ENCODE measurements at places on chromosomes 2 and 18.

DNA sequence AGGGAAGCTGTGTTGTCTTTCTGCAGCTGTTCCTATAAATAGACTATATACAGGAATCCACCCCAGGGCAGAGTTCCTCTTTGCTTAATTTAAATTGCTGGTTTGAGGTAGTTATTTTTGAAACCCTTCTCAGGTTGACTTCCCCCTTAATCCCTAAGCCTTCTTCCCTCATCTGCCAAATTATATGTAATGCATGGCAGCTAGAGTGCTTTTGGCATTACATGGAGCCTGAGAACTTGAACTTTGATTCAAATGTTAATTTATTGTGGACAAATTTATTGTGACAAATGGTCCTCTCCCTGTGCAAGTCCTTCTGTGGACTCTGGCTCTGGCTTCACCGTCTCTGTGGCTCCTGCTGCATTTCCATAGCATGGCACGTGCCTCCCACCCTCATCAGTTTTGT lies 29.2 kb downstream of the MYO1B start:
- no peak for DNase-seq

DNA sequence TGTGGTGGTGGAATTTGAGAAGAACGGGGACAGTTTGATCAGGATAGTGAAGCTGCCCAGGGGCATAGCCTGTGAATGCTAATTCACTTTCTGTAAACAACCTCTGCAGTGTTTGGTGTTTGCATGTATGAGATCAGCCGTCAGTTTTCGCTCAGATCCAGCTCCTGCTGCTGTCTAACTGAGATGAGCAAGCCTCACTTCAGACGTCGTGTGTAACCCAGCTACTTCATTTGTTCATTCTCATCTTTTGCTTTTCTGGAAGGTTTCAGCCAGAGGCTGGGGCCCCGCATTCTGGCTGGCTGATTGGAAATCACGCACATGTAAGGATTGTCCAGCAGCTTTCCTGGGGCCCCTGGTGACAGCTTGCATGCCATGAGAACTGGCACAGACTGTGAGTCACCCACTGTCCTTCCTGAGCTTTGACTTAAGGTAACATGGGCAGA lies 48.9 kb downstream of the LDLRAD4 start:
- peak; percentile 47 for DNase-seq

- DNase-seq, result no peak
These were observed 51.2 kb upstream of the UBE2F start for GRCh38 chr2:237915576-237915975.

GRCh38 chr2:33292981-33293595 lies 183.4 kb upstream of the RASGRP3 start:
- DNase-seq, result no peak

DNA sequence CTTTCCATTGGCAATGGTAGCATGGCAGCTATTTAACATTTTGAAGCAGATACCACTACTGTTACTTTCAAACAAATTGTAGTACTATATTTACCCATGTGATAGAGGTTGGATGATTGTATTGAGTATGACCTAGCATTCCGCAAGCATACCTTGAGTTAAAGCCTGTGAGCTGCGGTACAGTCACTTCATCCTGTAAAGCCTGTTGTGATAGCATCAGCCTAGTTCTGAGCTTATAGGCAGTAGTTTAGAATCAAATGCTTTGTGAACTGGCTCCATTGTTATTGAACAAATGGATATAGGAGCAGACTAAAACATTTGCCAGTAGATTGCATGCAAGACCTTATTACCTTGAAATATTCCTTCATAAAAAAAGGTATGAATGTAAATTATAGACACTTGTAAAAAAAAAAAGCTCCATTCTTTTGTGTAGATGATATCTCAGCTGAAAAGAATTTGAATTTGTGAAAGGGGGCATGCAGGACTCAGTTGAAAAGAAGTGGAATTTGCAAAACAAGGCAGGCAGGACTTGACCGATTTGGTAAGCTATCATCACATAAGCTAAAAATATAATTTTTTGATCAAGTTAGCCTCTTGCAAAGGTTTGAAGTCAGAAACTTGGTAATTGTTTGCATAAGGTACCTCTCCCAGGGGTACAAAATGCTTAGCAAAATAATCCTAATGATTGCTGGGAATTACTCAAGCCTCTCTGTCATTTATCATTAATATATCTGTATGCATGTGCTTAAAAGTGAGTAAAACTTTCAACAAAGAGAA lies 138.5 kb upstream of the ITGA4 start:
- no peak for DNase-seq

GRCh38 chr2:180077295-180077906 lies 70.3 kb upstream of the CWC22 start:
- DNase-seq, result no peak

DNA sequence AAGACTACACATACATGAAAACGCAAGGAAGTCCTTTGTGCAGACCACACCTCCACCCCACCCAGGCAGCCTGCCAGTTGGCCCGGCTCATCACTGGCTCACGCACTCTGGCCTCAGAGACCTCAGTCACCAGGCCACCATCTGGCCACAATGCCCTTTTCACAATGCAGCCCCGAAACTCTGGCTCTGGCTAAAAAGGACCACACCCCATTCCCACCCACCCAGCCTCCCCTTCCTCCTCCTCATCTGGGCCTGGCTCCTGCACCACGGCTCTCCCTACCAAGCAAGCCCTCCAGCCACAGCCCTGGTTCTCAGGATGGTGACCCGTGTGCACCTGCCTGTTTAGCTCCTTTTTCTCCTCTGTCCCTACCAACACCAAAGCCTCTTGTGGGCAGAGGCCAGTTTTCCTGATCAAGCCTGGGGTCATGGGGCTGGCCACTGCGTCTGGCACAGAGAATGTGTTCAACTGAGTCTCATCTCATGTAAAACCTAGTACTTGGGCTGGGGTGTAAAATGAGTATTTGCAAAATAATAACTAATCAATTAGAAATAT lies 7.4 kb downstream of the HDAC4 start:
- no peak for DNase-seq

DNA sequence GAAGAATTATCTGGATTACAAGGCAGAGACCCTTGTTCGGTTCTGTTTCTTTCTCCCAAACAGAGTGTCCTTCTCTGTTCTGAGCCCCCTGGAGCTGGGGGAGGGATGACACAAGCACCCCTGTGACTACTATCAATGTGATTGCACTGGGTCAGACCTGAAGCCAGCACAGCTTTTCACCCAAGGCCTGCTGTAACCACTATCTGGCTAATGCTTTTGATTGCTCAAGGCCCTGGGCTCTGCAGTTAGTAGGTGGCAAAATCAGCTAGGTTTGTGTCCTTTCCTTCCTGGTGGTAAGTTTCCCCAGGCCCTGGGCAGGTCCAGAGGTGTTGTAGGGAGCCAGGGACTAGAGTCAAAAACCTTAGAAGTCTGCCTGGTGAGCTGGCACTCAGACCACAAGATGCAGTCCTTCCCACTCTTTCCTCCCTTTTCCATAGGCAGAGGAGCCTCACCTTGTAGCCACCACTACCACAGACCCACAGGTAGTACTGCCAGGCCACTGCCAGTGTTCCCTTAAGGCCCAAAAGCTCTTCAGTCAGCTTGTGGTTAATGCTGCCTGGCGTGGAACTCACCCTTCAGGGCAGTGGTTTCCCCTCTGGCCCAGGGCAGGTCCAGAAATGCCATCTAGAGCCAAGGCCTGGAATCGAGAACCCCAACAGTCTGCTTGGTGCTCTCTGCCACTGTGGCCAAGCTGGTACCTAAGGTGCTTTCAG lies 83.0 kb downstream of the FAM117B start:
- peak; percentile 8 for DNase-seq

- no peak for DNase-seq
These were observed 58.6 kb downstream of the NCAPH start for GRCh38 chr2:96393989-96394761.

DNA sequence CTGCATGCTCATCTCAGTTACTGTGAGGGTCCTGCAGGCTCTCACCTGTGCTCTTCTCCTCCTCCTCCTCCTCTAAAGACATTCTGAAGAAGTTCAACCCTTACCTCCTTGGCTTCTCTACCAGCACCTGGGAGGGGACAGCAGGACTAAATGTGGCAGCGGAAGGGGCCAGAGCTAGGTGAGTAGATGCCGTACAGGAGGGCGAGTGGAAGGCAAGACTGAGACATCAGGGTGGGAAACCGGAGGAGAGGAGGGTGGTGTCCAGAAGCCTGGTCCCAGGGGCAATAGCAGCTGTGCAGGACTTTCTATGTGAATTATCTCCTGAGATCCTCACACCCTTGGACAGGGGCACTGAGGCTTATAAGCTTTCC lies 124.9 kb downstream of the PLB1 start:
- DNase-seq, result no peak

DNA sequence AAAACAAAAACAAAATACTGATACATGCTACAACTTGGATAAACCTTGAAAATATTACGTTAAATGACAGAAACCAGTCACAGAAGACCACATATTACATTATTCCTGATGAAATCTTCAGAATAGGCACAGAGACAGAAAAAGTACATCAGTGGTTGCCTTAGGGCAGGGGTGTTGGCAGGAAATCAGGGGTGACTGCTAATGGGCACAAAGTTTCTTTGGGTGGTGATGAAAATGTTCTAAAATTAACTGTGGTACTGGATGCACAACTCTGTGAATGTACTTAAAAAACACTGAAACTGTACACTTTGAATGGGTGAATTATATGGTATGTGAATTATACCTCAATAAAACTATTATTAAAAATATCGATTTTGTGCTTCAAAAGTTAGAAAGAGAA lies 16.6 kb downstream of the NCKAP1 start:
- DNase-seq, result no peak

DNA sequence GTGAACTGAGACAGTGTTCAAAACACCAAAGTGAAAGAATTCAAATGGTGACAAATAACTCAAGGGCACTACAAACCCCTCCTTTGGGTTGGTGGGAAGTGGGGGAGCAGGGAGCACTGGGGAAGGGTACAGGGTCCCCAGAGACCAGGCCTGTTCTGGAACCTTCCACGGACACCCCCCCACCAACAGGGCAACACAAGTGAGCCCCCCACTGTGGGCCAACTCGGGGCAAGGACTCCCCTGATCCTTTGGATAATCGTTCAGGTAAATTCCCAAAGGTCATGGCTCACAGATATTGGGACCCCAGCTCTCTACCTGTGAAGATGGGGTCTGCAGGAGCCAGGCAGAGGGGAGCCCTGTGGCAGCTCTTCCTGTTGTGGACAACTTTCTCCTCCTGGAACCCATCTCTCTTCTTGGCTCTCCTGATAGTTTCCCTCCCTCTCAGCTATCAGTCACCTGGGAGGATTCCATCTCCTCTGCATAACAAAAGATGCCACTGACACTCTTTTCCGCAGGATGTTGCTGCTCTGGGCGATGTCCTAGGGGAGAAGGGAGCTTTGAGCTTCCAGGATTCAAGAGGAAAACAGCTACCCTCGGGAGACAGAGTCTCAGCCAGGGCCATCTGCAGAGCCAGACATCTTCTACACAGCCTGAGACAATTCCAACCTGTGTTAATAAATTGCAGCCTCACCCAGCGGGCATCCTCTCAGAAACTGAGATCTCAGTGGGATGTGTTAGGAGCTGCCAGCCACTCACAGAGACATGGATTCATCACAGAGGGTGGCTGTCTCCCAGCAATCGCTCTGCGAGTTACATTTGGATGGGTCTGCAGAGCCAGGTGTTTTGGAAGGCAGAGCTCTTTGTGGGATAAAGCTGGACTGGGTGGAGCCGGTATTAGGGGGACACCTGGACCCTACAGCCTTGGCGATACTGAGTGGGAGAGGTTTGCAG lies 35.4 kb downstream of the MBP start:
- DNase-seq, result no peak
